ENCODE measurements at places on chromosomes 11 and 22. TPM values are rescaled to one million over a fixed set of nuclear protein-coding genes. Genes with fewer than 3 reads are reported as not detected.

The SLC22A25 gene
- not detected for total RNA-seq

- DNase-seq, result no peak
- no peaks in the 10 kb centered on the region for H3K27me3 ChIP-seq
- no peak overlapping the region for H3K4me3 ChIP-seq
Observed at GRCh38 chr22:31332886-31333285, 13.3 kb downstream of the PATZ1 start.

The SMIM35 gene
- total RNA-seq, result 0.09 TPM

DNA sequence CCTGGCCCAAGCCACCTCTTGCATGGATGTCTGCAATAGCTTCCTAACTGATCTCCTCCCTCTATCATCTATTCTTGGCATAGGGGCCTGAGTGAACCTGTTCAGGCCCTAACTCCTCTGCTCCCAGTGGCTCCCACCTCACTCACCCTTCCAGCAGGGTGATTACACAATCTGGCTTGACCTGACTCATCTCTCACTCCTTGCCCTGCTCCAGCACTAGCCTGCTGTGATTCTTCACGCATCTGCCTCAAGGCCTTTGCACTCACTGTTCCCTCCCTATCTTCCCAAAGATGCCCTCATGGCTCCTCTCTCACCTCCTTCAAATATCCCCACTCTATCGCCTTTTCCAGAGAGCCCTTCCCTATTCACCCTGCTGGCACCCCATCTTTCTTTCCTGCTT lies 10.5 kb downstream of the SCN4B start:
- no peaks in the 10 kb centered on the region for H3K36me3 ChIP-seq
- no peak overlapping the region for H3K4me3 ChIP-seq
- H3K27me3 ChIP-seq, result peaks cover 21% of the 10 kb centered on the region
- no peaks in the 10 kb centered on the region for H3K4me1 ChIP-seq
- no peak overlapping the region for H3K27ac ChIP-seq

- H3K4me1 ChIP-seq, result no peaks in the 10 kb centered on the region
- no peak overlapping the region for H3K4me3 ChIP-seq
- H3K36me3 ChIP-seq, result no peaks in the 10 kb centered on the region
- no peak overlapping the region for H3K27ac ChIP-seq
- no peaks in the 10 kb centered on the region for H3K27me3 ChIP-seq
Observed at GRCh38 chr22:19136915-19137314, 5.8 kb downstream of the TSSK2 start.

GRCh38 chr22:27113211-27113635 lies 455.8 kb downstream of the MIAT start:
- DNase-seq, result peak; percentile 90
- H3K27ac ChIP-seq, result peak overlapping the region; percentile 83
- no peaks in the 10 kb centered on the region for H3K36me3 ChIP-seq
- H3K4me3 ChIP-seq, result no peak overlapping the region
- H3K4me1 ChIP-seq, result peaks cover 21% of the 10 kb centered on the region

The SPON1 gene
- 28.7 TPM for total RNA-seq

All from adrenal gland (tissue), 19 donors.